Stimulated activated CD8-positive, alpha-beta memory T cell treated with anti-CD3 and anti-CD28 coated beads, Interleukin-4, amount 100 ng/mL, for 1 hour (primary cell): ENCODE measurements at places on chromosomes 7 and 10.

DNA sequence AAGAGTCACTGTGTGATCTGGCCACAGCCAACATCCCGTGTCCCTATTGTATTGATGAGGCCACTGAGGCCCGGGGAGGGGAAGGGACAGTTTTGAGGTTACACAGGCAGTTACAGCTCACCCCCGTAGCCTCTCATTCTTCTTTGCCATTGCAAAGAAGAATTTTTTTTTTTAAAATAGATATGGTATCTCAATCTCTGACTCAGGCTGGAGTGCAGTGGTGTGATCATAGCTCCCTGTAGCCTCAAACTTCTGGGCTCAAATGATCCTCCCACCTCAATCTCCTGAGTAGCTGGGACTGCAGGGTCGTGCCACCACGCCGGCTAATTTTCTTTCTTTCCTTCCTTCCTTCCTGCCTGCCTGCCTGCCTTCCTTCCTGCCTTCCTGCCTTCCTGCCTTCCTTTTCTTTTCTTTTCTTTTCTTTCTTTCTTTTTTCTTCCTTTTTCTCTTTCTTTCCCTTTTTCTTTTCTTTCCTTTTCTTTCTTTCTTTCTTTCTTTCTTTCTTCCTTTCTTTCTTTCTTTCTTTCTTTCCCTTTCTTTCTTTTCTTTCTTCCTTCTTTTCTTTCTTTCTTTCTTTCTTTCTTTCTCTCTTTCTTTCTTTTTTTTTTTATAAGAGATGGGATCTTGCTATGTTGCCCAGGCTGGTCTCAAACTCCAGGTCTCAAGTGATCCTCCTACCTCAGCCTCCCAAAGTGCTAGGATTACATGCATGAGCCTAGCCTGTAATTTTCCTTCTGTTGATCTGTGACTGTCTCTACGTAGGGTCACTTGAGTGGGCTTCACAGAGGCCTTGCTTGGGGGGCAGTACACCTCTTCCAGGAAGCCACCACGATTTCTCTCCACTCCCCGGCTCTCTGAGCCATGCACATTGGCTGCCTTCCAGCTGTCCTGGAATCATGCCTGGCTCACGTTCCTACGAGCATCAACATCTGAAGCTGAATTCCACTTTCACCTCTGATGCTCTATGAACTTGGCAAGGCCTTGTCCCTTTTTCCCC lies 31.3 kb downstream of the TMEM270 start:
- DNase-seq: no peak

GRCh38 chr10:103663802-103664201 lies 170.3 kb downstream of the NEURL1 start:
- no peak for DNase-seq

GRCh38 chr7:119708891-119709290 lies 564.1 kb upstream of the KCND2 start:
- DNase-seq: no peak

DNA sequence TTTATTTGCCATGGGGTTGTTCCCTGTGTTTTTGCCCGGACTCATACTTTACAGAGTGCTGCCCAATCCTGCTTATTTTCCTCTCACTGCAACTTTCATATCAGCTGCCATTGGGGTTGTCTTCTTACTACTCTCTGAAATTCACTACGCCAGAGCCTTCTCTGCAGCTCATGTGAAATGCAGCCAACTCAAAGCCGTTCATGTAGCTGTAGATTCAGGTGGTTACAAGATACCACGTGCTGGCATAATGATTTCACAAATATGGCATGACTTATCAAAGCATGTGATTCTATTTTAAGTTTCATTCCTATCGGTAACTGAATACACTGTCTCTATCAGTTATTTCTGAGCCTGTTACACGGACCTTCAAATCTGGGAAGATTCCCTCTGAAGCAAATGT lies 130.3 kb upstream of the WNT16 start:
- DNase-seq: no peak

DNA sequence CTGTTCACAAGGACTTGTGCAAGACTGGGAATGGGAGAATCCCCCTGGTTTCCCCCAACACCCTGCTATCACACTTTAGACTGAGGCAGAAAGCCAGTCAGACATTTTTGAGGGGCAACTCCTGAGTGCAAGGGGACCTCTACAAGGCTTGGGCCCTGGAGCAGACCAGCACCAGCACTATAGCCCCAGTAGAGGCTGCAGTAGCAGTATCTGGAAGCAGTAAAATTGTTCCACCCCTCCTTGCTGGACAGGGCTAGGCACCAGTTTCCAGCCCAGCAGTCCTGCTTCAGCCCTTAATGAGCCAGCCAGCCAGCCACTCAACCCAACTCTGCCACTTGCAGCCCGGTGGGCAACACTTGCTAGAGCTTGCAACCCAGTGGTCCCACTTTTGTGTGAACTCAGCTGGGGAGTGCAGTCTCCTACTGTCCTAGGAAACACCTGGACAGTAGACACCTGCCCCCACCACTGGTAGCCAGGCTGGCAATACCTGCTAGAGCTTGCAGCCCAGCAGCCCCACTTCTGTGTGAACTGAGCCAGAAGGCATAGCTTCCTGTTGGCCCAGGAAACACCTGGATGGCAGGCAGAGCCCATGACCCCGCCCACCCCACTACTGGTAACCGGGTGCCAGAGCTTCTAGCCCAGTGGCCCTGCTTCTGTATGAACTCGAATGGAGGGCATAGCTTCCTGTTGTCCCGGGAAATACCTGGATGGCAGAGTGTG lies 65.0 kb downstream of the FBXL13 start:
- DNase-seq: no peak

DNA sequence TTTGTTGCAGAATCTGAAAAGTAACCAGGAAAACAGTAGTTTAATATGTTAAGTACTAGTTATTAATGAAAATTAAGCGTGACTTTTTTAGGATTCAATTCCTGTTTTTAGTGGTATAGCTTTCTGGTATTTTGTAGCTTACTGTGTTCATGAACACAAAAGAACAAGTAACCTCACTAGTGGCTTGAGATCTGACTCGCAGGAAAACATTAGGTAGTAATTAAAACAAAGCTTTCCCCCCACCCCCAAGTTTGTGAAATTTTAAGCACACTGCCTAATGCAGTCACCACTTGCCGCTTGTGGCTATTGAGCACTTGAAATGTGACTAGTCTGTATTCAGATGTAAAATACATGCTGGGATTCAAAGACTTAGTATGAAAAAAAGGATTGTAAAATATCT lies 102.5 kb upstream of the RPA3 start:
- no peak for DNase-seq

DNA sequence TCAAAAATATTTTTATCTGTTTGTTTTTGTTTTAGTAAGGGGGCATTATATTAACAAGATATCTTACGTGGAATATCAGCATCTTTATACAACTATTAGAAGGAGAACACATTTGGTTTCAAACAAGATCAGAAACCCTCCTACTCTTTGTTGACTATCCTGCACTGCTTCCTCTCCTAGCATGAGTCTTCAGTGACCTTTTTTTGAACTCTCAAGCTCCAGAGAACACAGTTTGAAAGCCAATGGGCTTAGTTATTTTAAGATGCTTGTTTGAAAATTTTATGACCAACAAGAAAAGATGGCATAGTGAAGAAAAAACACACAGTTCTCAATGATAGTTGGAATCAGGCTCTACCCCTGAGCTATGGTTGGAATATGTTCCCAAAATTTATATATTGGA lies 37.2 kb upstream of the RTKN2 start:
- DNase-seq: no peak

DNA sequence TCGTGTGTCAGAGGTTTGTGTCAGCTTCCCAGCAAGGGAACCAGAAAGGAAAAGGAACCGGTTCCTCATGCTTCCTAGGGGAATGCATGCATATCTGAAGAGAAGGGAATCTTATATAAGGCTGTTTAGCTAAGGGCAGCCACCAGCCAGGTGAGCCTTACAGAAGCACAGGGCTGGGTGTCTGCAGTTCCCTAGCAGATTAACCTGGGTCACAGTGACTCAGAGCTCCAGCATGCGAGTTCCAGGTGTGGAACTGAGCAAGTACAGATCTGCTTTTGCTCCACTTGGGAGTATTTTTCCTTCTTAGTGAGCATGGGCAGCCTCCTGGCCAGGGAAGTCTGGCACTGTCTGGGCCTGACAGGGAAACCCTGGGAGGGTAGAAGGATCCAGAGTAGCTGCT lies 957 bp upstream of the ANKRD2 start:
- DNase-seq: no peak

DNA sequence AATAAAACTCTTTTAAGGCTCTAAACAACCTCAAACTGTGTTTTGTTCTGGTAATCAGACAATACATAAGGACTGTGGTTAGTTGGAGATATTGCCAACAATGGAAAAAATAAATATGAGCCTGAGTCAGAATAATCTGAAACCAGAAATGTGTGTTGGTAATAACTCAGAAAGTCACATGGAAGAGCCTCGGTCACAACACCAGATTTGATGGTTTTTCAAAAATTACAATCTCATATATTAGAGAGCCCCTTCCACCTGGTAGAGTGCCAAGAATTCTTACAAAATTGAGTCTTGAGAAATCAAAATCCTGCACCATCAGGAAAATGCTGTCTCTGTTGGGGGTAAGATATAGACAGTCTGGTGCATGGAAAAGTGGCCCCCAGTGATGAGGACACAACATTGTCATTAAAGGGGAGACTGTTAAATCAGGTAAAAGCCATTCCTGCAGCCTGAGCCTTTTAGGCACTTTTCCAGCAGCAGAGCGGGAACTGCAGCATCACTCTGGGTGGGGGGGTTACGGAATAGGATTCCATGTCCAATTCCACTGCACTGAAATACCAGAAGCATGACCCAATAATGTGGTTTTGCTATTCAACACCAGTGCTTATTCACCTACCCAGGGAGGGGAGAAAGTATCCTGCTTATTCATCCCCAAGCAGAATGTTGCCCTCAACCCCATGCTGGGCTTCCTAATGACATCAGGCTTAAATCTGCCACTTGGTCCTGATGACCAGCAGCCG lies 9.5 kb upstream of the ADAM12 start:
- DNase-seq: no peak

DNA sequence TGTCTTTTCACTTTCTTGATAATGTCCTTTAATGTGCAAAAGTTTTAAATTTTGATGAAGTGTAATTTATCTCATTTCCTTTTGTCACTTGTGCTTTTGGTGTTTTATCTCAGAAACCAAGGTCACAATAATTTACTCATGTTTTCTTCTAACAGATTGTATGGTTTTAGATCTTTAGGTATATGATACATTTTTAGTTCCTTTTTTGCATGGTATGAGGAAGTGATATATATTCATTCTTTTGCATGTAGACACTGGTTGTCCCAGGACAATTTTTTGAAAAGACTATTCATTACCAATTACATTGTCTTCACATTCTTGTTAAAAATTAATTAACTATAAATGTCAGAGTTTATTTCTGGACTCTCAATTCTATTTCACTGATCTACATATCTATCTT lies 39.8 kb upstream of the GPR22 start:
- no peak for DNase-seq

DNA sequence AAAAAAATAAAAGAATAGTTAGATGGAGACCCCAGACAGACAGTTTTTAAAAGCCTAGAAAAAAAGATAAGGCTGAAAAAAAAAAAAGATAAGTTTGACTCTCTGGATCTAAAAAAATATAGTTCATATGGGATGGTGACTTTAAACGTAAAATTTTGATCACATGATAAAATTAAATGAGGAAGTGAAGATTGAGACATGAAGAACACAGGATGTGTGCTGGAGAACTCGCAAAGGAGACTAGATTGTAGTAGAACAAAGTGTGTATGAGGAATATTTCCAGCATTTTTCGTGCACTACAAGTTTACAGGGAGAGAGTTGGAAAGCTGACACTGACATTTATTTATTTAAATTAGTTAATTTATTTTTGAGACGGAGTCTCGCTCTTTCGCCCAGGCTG lies 286.4 kb downstream of the PRPF18 start:
- DNase-seq: no peak

- no peak for DNase-seq
These were observed 398.3 kb upstream of the CHRM2 start for GRCh38 chr7:136470179-136470578.

DNA sequence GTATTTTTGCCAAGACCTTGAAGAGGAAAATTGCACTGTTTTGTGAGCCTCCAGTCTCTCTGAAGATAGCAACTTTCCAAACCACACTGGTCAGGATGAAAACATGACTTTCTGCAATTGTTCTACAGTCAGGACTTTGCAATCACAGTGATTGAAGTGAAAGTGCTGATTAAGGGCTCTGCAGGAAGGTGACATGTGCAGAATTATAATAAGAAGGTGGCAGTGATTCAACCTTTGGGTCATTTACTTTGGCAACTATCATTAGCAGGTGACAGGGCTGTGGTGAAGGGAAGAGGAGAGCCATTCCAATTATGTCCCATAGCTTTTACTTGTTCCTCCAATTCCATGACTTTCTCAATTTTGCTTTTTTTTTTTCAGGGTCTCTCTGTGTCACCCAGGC lies 350.0 kb upstream of the FZD8 start:
- DNase-seq: no peak

GRCh38 chr7:120856198-120856597 lies 1.7 kb downstream of the TSPAN12 start:
- DNase-seq: no peak

DNA sequence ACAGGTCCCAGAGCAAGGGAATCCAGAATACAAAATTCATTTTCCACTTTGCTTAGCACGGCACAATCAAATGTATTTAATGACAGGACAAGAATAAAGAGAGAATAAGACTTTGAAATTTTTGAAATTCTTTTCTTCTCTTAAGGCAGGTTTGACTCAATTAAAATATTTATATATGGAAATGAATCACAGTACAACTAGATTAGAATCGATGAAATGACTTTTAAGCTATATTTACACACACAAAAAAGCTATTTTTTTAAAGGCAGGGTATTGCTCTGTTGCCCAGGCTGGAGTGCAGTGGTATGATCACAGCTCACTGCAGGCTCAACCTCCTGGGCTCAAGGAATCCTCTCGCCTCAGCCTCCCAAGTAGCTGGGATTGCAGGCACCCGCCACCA lies 265.4 kb upstream of the SLC26A5 start:
- no peak for DNase-seq

- no peak for DNase-seq
These were observed 85.2 kb downstream of the WDFY4 start for GRCh38 chr10:48769706-48770435.

DNA sequence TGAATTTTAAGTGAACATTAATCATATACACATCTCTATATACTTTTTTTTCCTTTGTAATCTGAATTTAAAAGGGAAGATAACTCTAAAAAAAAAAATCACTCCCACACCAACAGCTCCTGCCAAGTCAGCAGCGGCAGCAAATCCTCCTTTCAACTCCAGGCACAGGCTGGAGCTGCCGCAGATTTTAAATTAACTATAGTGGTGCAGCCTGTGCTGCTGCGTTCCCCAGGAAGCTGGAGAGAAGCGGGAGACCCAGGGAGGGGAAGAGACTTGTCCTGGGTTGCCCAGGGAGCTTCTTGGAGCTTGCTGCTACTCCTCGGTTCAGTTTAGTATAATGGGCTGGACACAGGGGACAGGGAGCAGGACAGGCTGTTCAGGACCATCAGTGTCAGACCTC lies 32.6 kb upstream of the HSPB1 start:
- DNase-seq: no peak

- DNase-seq: no peak
These were observed 100.5 kb upstream of the SDK1 start for GRCh38 chr7:3200504-3200903.
